CD4-positive, alpha-beta T cell treated with Interleukin-1 beta for 1 hour (primary cell): ENCODE measurements at places on chromosomes 11 and 22.

DNA sequence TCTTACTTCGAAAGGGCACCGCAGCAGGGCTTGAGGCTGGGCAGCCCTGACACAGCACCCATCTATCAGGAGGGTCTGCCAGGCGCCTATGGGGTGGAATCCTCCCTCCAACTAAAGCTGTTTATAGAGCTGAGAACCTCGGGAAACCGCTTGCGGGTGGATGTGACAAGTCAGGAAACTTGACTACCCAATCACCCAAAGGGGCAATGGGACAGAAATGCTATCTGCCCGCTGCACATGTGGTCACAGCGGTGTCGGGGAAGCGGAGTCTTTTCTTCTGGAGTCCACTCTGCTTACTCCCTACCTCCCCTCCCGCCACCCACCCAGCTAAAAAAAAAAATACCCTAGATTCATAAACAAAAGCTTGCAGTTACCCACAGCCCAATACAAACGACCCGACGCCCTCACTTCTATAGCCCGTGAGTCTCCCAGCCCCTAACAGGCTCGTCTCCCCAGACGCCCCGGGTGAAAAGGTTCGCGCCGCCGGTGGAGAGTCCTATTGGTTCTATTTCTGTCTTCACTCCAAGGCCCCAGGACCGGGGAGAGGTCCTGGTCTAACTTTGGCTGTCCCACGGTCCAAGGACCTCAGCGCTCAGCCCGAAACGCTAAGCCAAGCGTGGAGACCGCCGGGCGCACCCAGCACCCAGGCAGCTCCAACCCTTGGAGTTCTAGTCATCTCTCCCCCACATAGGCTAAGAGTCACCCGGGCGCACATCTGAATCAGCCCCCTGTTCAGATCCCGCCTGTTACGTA is 1.4 kb downstream of the TRPC6 start:
- DNase-seq = no peak

- DNase-seq = no peak
These were observed 221.9 kb downstream of the FAM76B start for GRCh38 chr11:95567685-95568084.

GRCh38 chr11:70859180-70859579 is 393.2 kb downstream of the SHANK2 start:
- DNase-seq = no peak

GRCh38 chr11:108788565-108789199 is 123.8 kb downstream of the DDX10 start:
- no peak for DNase-seq

DNA sequence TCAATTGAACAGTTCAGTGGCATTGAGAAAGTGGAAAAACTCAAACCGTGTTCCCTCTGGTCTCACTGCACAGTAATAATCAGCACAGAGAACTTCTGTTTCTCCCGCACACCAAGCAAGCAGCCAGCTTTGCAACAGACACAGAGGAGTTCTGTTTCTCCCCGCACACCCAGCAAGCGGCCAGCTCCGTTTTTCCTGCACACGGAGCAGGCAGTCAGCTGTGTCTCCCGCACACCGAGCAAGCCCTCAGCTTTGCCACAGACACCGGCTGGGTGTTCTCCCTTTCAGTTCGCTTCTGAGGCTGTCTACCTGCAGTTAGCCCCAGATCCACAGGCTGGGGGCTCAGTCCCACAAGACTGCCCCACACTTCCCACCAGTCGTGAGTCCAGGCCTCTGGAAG is 9.9 kb upstream of the TALDO1 start:
- no peak for DNase-seq

DNA sequence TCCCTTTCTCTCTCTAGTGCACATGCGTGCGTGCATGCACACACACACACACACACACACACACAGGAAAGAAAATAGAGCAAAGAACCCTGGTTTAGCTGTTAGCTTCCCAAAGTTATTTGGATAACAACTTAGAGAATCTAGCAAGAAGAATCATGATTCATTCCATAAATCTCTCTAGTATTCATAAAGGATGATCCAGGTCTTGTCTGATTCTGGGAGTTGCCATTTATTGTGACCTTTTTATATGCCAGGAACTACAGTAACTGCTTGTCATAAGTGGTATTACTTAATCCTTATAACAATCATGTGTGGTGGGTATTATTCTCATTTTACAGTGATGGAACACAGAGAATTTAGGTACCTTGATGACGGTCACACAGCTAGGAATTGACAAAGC is 141.5 kb upstream of the MTMR2 start:
- DNase-seq = no peak

- DNase-seq = no peak
These were observed 5.2 kb downstream of the TMEM134 start for GRCh38 chr11:67463680-67464410.

DNA sequence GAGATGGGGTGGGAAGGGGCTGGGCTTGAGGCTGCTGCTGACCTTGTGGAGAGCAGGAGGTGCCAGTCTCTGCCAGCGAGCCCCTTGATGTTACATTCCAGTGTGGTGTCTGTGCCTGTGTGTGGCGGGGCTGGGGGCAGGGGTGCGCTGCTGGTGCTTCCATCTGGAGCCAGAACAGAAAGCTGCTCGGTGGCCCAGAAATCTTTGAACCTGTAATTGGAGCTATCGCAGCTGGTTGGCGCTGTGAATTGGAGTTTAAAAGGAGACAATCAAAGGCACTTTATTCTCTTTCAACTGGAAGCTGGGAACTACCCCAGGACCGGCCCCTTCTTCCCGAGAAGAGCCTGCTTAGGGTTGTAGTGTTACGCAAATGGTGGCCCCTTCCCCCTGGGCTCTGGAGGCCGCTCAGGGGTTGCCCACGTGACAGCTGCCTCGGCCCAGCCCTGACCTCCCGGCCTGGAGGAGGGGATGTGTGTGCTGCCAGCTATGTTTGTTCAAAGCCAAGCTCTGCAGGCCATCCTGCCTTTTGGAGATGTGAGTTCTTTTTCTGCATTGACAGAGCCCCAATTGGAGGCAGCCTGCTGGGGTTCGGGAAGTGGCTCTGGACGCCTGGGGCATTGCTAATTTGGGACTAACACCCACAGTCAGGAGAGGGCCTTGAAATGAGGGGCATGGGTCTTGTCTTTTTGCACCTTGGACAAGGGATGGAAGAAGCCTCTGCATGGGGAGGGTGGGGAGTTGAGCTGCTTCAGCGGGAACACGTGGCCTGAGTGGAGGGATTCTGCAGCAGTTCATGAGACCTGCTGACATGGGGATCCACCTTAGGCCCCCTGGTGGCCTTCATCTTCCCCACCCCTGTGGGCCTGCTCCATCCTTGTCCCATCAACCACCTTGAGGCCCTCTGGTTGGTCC is 14.0 kb upstream of the ARSA start:
- DNase-seq = no peak

DNA sequence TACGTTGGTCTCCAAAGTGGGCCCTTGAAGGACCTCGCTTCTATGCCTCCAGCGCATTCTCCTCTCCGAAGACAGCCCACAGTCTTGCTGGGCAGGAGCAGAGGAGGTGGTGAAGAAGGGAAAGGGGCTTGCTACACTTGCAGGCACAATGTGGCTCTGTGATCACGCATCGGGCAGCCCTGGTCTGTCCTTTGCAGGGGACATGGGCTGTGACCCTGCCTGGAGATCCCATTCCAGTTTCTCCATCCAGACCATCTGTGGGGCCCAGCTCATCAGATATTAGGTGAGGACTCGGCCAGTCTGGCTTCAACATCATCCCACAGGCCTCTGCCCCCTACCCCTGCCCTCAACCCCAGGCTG is 810 bp downstream of the APOA1 start:
- no peak for DNase-seq

- no peak for DNase-seq
These were observed 32.7 kb downstream of the P4HA3 start for GRCh38 chr11:74278721-74279161.

DNA sequence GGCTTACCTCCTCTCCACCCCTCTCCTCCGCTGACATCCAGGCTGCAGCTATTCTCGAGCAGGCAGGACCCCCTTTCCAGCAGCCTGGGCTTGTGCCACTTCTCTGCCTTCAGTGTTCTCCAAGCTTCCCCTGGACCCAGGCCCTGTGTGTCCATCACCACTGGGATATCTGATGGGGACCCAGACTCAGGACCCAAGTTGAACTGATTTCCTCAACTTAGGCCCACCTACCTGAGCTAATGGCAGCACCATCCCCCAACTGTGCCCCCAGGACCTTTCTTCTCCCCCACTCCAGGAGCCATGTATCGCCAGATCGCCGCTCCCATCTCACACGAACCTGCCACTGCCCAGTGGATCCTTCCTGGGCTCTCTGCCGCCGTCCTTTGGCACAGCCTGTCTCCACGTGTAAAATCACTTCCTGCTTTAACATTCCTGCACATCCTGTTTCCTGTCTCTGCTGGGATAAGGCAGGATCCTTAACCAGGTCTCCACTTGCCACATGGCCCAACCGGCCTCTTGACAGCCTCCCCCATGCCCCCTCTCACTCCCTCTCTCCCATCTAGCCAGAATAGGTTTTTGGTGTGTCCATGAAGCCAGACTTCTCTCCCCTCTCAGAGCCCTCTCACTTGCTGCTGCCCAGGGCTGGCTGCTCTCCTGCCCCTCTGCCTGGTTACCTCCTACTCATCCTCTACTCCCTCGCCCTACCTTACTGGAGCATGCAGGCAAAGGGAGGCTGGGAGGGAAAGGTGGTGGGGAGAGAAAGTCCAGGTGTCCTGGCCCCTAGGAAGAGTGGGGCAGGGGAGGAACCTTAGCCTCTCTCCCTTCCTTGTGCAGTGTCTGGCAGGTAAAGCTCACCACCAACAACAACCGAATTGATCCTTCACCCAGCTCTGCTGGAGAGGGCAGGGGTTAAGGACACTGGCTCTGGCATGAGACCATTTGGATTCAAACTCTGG is 9.4 kb downstream of the SPATA19 start:
- no peak for DNase-seq

DNA sequence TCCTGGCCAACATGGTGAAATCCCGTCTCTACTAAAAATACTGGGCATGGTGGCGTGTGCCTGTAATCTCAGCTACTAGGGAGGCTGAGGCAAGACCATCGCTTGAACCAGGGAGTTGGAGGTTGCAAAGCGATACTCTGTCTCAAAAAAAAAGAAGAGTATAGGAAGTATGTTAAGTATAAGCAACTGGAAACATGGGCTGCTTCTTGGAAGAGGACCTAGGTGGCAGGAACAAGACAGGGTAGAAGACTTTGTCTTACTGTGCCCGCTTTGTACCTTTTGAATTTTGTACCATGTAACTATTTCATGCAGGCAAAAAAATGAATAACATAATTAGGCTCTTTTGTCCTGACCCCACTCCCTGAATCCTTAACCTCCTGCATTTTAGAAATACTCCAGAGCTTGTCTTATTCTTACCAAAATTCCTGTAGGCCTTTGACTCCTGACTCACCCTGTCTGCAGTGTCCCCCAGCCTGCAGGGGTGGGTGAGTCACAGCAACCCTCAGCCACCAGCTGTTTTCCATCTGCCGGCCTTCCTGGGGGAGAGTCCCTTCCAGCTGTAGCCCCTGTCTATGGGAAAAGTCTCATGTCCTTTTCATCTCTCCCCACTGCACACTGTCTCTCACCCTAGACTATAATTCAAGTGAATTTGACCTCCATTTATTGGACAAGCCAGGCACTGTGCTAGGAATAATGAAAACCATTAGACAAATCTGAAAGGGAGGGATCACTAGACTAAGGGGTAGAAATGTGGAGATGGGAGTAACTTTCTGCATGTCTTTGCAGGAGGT is 41.8 kb downstream of the TXN2 start:
- DNase-seq = no peak
